ENCODE measurements at places on chromosomes 2 and 18.
A peak's percentile ranks its signal among the peaks of the same experiment; 100 is the strongest.

DNA sequence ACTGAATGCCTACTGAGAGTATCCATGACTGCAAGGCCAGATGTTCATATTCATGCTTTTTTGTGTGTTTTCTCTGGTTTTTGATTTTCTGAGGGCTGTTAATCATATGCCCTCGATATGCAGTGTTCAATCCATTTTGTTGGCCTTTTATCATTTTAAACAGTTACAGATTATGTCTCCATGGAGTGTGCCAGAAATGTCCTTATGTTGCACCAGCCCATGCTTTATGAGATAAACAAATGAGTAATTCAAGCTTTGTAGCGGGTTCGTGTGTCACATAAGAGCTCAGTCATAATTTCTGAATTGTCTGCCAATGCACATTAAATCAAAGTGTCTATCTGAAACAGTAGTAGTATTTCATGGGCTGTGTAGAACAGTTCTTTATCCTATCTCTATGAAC lies 583.0 kb downstream of the THSD7B start:
- no peak for DNase-seq

DNA sequence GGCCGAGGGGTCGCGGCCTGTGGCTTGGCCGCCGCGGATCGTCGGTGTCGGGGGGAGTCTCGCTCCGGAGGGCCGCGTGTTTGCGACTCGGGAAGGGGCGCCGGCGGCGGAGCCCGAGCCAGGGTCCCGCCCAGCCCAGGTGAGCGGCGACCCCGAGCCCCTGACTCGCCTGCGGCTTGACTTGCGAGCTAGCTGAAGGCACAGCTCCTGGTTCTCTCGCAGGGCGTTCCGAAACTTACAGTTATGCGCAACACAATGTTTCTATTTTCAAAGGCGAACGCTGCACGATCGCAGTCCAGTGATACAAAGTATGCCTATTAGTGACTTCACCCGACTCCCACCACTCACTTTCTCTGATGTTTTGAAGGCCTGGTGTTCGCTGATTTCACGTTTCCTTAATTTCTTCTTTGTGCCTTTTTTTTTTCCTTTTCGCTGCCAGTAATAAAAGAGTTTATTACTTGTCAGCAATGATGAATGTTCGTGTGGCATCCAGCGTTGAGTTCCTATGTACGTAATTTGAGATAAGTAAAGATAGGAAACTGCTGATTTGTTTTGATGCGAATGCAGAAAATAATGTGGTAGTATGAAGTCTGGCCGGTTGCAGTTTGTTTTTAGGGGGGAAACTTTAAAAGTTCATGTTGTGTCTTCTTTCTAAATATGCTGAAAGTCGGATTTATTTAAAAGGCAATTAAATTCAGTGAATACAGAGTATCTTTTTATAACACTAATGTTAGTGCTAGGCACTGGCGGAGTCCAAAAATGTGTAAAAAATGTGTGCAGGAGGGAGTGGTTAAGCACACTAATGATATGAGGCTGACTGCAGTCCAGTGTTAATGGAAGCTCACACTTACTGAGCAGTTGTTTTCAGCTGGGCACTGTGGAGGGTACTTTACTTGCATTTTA lies 706 bp downstream of the UBXN2A start:
- DNase-seq = no peak

DNA sequence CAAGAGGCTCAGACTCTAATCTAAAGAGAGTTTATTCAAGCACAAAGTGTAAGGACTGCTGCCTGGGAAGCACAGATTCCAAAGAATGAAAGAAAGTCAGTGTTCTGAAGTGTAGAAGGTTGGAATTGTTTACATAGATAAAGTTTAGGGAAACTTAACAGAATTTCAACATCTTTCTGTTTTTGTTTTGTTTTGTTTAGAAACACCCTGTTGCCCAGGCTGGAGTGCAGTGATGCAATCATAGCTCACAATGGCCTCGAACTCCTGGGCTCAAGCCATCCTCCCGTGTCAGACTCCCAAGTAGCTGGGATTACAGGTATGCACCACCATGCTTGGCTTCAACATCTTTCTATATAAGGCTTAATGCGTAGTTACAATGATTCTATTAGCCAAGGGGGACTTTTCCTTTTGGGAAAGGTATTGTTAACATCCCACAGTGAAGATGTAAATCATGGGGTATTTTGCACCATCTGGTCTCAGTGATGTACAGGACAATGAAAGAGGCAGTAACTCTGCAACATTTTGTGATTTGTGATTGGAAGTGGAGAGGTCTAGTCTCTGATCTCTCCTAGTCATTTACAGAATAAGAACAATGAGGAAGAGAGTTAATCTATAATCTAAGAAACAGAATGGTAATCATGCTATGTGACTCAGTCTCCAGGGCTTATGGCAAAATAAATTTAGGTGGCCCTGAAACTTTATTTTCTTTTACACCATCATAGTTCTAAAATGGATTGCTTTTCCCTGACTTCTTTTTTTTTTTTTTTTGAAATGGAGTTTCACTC lies 45.6 kb upstream of the MSH6 start:
- no peak for DNase-seq

- DNase-seq = no peak
These were observed 144.1 kb downstream of the CDC42EP3 start for GRCh38 chr2:37527361-37527760.

DNA sequence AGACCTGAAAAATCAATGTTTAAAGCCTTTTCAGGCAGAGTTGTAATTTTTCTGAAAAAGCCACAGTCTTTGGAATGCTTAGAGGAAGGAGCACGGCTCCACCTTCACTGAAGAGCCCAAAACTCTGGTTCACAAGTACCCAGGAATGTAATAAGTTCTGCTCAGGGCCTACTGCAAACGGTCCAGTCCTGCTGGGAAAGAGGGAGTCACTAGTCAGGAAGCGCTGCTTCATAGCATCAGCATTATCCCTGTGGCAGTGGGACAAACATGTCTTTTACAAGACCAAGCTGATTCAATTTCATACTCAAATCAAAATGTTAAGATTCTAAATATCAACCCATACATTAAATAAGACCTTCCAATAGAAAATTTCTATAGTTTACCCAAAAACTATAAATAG lies 152.9 kb upstream of the PGAP1 start:
- DNase-seq = no peak

- DNase-seq = no peak
These were observed 55.9 kb upstream of the NOL4 start for GRCh38 chr18:34280653-34281052.

- DNase-seq = no peak
These were observed 13.0 kb downstream of the ANTXR1 start for GRCh38 chr2:69026026-69026425.

DNA sequence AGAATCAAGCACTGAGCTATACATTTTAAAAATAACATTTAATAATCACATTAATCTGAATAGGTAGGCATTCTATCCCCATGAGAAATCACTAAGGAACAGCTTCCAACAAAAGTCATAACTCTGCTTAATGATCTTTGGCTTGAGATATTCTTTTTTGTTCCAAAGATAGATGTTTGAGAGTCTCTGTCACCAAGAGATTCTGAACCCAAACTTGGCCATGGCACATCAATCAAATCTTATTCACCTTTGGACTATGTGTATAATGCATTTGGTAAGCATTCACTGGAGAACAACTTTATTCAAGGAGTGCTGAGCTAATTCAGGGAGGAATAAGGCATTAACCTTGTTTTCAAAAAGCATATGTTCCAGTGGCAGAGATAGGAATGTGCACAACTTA lies 743.3 kb downstream of the SLC4A3 start:
- no peak for DNase-seq

- no peak for DNase-seq
These were observed 119.6 kb upstream of the ITGB6 start for GRCh38 chr2:160319700-160320099.

DNA sequence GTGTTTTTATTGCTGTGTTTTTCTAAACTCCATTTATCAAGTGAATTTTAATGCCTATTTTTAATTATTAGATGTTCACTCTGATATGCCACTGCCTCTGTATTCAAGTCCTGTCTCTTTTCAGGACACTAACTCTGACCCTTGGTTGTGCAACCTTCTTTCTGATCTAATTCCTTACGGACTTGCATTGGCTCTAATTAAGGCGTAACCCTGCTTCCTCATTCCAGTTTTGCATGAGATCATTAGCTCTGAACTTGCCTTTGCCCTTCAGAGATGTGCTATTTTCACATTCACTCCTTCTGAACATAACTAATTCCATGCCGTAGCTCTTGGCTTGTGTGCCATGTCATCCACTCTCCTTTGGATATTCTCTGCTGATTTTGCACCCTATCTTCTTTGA lies 162.5 kb upstream of the TMEFF2 start:
- DNase-seq = no peak

DNA sequence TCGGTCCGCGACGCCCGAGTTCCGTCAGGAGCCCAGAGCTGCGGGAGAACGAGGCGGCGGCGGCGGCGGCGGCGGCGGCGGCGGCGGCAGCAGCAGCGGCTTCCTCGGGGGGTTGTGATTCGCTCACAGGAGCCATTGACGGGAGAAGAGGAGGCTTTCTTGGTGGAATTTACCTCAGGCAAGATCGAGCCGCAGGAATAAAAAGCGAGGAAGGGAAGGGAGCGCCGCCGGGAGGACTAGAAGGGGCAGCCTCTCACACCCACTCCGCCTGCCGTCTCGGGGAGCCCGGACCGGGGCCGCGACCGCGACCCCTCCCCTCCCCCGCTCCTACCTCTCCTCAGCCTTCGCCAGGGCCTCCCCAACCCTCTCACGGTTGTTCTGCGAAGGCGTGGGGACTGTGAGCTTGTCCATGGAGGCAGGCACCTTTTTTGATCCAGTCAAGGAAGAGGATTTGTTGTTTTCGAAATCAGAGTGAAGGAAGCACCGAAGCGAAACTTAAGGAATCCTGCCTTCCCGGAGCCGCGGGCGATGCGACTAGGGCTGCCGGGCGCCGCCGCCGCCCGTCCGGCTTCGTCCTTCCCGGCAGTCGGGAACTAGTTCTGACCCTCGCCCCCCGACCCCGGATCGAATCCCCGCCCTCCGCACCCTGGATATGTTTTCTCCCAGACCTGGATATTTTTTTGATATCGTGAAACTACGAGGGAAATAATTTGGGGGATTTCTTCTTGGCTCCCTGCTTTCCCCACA lies 506 bp downstream of the BMPR2 start:
- DNase-seq = peak; percentile 5

DNA sequence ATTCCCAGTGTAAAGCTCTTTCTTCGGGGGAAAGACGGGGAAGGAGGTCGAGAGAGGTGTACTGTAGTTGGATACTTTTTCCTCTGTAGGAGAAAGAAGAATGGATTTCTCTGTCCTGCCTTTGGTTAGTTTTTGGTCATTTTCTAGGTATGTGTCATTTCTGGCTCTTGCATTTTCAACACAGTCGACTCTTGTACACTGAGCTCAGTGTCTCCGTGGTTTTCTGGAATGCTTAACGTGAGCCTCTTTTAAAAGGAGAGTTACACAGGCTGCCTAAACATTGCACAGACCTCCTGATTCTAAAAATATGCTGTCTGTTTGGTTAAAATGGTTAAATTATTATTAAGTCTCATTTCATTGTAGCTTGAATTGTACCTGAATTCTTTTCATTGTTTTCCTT lies 21.8 kb upstream of the GLS start:
- DNase-seq = no peak

- DNase-seq = no peak
These were observed 102.0 kb upstream of the TMEM200C start for GRCh38 chr18:5997361-5997760.

DNA sequence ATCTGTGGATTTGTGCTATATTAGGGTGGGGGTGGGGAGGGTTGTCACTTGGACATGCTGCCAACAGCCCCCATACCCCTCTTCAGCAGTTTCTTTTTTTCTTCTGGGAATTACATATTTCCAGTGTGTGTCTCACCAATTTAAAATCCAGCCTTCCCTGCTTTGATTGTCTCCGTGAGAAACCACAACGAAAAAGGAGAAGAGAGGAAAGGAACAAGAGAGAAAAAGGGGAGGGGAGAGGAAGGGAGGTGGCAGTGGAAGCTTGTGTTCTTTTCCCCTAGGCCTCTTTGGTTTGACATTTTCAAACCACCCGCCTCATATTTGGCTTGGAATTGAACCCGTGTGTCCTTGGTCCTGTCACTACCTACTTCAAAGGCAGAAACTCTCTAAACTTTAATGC lies 860 bp downstream of the CTNNA2 start:
- no peak for DNase-seq

DNA sequence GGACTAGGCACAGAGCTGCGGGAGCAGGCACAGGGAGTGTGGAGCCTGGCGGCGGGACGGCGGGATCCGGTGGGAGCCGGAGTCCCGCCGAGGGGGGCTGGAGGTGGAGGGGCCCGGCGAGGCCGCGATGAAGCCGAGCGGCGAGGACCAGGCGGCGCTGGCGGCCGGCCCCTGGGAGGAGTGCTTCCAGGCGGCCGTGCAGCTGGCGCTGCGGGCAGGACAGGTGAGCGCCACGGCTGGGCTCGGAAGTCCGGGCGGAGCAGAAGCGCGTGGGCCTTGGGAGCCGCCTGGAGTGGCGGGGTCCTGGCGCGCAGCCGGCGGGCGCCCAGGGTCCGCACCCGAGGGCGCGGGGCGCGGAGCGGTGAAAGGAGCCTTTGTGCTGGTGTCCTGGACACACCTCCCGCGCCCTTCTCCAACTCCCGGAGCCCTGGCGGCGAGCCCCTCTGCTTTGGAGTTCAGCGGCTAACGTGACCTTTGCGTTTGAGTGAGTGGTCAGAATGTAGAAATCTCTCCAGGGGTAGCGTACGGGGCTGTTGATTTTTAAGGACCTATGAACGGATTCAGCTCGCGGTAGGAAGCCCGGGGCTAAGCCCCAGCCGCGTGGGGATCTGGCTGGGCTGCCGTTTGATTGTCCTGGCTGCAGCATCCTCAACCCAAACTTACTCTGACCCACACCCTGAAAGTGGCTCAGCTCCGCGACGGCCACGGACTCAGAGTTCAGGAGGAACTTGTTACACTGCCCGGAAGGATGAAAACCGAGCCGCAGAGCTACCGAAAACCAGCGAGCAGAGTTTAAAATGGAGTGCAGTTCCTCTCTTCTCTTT lies 448 bp downstream of the IMPA2 start:
- DNase-seq = peak; percentile 2

GRCh38 chr18:36849288-36850006 lies 20.5 kb downstream of the KIAA1328 start:
- DNase-seq = no peak

GRCh38 chr2:209663139-209663538 lies 108.5 kb upstream of the UNC80 start:
- no peak for DNase-seq

DNA sequence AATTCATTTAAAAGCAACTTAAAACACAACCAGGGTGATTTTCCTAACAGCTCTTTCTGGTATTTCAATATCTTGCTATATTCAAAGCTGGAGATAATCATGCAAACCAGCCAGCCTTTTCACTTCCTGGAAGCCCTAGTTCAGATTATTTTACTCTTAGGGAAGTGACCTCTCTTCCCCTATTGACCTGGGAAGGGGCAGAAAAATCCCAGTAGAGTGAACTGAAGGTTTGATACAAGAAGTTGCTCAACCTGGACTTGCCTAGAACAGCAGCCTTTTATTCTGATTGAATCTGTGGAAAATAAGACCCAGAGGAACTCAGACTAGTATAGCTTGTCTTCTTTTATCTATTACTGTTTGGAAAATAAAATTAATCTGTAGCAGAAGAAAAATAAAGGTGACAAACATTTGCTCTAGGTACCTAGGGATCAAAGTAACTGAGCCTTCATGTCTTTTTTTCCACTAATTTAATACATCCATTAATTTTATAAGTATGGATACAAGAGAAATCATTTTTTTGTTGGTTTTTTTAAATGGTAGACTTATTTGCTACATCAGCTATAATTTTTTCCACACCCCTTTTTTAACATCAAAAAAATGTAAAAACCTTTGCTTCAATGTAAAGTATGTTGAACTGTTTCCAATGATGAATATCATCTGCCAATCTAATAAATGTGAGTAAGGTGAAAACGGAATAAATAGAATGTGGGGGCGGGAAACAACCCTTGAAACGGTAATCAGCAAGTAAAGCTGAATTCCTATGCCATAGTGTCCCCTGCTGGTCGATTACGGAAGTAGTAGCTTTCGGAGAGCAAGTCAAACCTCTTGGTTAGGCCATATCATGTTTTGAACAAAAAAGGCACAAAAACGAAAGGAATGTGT lies 629.9 kb downstream of the NRXN1 start:
- DNase-seq = no peak
